CD4-positive, alpha-beta T cell treated with Interleukin-2 at 100 ng/mL for 4 hours (primary cell): ENCODE measurements at places on chromosomes 5 and 9.

DNA sequence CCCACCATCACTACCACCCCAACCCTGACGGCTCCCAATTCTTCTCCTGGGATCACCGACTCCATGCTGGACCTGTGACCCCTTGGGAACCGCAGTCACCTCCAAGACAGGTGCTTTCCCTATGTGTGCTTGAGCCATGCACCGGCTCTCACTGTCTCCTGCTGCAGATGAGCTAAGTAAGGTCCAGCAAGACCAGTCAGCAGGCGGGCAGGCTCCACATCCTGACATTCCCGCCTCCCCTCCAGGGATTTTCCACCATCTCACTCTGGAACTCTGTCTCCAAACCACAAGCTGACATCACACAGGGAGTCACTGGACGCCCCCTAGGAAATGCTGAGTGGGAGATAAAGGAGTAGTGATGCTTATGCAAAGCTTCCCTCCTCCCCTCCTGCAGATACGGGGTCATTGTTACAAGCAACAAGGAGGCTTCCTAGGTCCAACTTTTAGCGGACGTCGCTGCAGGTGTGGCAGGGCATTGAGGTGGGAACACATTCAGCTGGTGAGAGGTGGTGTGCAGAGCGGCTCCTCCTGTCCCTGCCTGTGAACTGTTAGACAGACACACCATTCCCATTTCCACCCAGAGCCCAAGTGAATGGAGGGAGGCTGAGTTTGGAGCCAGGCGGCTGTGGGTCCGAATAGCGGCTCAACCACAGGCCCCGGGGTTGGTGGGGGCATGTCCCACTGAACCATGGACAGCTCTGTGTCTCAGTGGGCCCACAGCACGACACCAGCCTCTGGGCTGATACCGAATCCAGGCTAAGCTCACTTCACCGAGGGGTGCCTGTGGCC is 129.2 kb upstream of the PHYKPL start:
- no peak for DNase-seq

DNA sequence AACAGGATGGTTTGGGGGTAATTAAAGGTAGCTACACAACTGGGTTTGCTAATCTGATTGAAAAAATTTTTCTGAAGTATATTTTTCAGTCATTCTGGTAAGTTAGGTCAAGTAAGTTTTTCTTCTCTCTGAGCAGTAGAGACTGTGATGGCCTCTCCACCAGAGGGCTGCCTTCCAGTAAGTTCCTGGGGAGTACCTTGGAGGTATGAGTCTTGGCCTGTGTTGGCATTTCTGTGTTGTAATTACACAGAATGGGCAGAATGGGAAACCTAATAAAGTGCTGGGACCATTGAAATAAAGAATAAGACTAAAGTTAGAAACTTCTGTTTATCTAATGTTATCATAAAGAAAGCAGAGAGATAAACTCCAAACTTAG is 430.8 kb downstream of the ARHGEF28 start:
- DNase-seq, result no peak

DNA sequence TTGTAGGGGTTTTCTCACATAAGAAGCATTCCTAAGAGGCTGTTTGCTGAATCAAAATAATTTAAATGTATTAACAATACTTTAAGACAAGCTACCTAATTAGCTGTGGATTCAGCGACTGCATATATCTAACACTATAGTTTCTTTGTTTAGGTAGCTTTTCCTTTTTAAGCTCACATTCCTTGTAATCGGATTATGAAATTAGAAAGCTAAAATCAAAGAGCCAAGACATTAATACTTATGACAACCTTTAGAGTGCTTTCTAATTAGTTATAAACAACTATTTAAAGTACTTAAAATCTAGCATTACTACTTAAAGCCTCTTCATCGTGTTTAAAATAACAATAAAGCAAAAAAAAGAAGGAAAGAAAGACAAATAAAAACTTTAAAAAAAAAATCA is 137.3 kb upstream of the RETREG1 start:
- no peak for DNase-seq

DNA sequence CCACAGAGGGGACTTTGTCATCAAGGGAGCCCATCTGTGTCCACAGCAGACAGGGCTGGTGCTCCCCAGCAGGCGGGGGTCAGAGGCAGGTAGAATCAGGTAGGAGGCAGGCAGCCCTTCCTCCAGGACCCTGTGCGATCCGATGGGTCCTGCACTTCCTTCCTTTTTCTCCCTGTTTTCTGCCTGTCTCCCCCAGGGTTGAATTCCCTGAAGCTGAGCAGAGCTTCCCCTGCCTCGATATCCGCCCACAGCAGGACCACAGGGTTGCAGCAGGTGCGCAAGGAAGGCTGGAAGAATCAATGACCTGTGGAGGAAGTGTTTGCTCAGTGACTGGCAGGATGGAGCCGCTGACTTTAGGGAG is 69.2 kb downstream of the MRPL36 start:
- DNase-seq, result no peak

DNA sequence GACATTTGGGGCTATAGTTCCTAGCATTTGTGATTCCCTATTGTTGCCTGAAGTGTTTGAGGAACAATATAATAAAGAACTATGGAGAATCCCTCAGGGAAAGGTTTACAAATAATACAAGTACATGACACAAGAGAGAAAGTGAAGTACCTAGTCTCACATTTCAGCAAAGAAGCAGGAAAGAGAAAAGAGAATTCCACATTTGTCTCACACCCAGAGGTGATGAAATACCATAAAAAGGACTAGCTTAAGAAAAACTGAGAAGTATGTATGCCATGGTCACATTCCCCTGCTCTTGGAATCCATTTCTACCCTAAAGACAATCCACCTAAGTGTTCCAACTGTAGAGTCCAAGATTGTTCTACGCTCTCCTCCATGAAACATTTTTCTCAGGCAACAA is 79.0 kb upstream of the TARS1 start:
- DNase-seq, result no peak

- DNase-seq, result no peak
Observed at GRCh38 chr5:22663134-22663533, 190.0 kb downstream of the CDH12 start.

GRCh38 chr9:122251351-122251750 is 13.3 kb downstream of the RBM18 start:
- no peak for DNase-seq

DNA sequence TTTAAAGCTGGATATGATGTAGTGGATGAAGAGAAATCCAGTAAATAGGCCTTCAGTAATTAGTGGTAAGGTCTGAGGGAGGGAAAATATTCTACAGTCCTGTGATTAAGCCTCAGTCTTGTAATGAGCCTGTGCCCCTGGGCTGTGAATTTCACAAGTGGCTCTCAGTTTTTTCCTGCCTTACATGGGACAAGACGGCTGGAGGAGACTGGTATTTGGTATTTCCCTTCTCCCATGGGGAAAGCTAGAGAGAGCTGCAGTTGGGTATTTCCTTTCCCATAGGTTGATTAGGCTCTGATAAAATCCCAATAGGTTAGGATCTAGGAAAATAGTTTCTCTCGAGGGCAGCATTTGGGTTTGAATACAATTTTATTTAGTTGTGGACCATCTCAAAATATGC is 62.2 kb upstream of the GNA14 start:
- no peak for DNase-seq

DNA sequence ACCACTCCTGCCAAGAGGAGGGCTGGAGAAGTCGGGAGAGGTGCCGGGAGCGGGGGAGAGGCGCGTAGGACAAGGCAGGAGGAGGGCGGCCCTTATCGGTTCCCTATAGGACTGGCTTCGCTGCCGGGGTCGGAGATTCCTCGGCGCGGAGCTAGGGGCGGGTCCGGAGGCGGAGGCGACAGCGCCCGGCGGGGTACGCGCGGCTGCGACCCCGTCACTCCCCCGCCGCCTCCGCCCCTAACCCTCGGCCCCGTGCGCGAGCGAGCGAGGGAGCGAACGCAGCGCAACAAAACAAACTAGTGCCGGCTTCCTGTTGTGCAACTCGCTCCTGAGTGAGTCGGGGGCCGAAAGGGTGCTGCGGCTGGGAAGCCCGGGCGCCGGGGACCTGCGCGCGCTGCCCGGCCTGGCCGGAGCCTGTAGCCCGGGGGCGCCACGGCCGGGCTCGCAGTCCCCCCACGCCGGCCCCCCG is 2.0 kb downstream of the GLIS3 start:
- DNase-seq, result peak; percentile 24

- DNase-seq, result no peak
Observed at GRCh38 chr5:116361171-116361967, 213.3 kb downstream of the SEMA6A start.

GRCh38 chr9:109918339-109919163 is 138.6 kb downstream of the PALM2AKAP2 start:
- DNase-seq, result no peak

- no peak for DNase-seq
Observed at GRCh38 chr9:86460216-86461002, 106.2 kb upstream of the TUT7 start.

GRCh38 chr5:138926257-138926656 is 51.1 kb upstream of the LRRTM2 start:
- DNase-seq, result no peak

GRCh38 chr9:38212016-38212415 is 143.0 kb upstream of the SHB start:
- DNase-seq, result no peak

DNA sequence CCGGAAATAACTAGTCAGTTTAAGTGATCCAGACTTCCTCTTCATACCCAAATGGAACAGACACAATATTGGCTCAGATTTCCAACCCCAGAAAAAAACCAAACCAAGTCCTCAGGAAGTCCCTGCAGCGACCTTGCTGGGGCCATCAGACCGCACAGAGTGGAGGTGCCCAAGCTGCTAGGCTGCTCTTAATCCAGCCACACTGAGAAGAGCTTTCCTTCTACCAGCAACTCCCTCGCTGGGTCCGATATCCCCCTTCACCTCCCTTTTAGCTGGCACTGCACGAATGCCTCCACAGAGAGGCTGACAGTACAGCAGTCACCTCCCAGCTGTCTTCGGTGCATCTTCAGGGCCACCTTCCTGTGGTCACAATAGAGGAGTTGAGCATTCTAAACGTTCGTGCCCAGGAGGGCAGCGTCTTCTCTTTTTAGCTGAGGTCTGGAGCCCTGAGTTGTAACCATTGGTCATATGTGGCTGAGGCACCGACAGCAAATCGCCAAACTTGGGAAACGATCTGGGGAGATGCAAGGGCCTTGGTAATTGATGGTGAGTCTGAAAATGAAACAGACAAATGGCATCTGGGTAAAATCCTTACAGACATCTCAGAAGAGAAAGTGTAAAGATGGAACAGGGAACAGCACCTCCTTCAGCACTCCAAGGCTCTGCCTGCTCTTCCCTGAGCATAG is 5.7 kb downstream of the NAIF1 start:
- DNase-seq, result no peak

- DNase-seq, result no peak
Observed at GRCh38 chr9:34454571-34455065, 3.8 kb downstream of the FAM219A start.
